ENCODE measurements at places on chromosomes 11 and 22. TPM values are rescaled to one million over a fixed set of nuclear protein-coding genes. Genes with fewer than 3 reads are reported as not detected.
A peak's percentile ranks its signal among the peaks of the same experiment; 100 is the strongest.

The GRIA4 gene
- total RNA-seq, result not detected

The AGBL2 gene
- total RNA-seq, result not detected

The MRGPRF gene
- 0.76 TPM for total RNA-seq

The PPP2R1B gene
- total RNA-seq, result 24.9 TPM

The ANO3 gene
- total RNA-seq, result not detected

The HTR3B gene
- not detected for total RNA-seq

The POU2AF1 gene
- 0.17 TPM for total RNA-seq

The DDIAS gene
- 17.1 TPM for total RNA-seq

The CCDC88B gene
- total RNA-seq, result 14.7 TPM

The CENATAC gene
- total RNA-seq, result 28.9 TPM

The RHOG gene
- 49.1 TPM for total RNA-seq

- peaks cover 70% of the 10 kb centered on the region for H3K36me3 ChIP-seq
- DNase-seq, result no peak
- peak within 1 kb of the TSS; percentile 39 for H3K27ac ChIP-seq
- no peak within 1 kb of the TSS for H3K4me3 ChIP-seq
- peaks cover 28% of the 10 kb centered on the region for H3K4me1 ChIP-seq
- H3K27me3 ChIP-seq, result no peaks in the 10 kb centered on the region
These were observed at the start of gene BLID for GRCh38 chr11:122115524-122116379. Gene BLID, minus strand, starts transcription at chr11:122116215. Its CDS starts 293 bp downstream, at chr11:122115922.

- no peaks in the 10 kb centered on the region for H3K4me1 ChIP-seq
- no peak overlapping the region for H3K27ac ChIP-seq
- H3K36me3 ChIP-seq, result no peaks in the 10 kb centered on the region
- H3K4me3 ChIP-seq, result no peak overlapping the region
- no peaks in the 10 kb centered on the region for H3K27me3 ChIP-seq
These were observed 364.2 kb downstream of the TENM4 start for GRCh38 chr11:79076526-79077115.

DNA sequence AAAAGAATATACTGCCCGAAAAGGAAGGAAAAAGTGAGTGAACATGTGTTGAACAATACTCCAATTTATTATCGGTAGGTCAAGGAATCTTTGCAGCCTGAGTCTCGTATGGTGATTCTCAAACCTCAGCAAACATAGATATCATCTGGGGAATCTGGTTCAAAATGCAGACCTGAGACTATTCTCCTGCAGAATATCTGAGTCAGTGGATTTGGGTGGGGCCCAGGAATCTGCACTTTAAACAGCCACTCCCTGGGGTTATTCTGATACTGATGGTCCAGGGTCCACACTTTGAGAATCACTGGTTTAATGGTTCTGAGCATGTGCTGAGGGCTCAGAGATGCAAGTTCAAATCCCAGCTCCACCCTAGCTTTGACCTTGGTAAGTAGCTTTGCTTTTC, 53.6 kb upstream of the GRK3 start:
- no peak overlapping the region for H3K4me3 ChIP-seq
- no peaks in the 10 kb centered on the region for H3K27me3 ChIP-seq
- no peak for DNase-seq
- H3K27ac ChIP-seq, result no peak overlapping the region
- H3K4me1 ChIP-seq, result peaks cover 16% of the 10 kb centered on the region

DNA sequence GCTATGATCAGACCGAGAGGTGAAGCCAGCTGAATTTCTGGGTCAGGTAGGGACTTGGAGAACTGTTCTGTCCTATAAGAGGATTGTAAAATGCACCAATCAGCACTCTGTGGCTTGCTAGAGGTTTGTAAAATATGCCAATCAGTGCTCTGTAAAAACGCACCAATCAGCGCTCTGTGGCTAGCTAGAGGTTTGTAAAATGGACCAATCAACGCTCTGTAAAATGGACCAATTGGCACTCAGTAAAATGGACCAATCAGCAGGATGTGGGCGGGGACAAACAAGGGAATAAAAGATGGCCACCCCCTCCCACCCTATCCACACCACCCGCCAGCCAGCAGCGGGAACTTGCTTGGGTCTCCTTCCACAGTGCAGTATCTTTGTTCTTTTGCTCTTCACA, 6.4 kb upstream of the SEC14L4 start:
- no peak overlapping the region for H3K27ac ChIP-seq
- DNase-seq, result no peak
- no peaks in the 10 kb centered on the region for H3K27me3 ChIP-seq
- no peaks in the 10 kb centered on the region for H3K4me1 ChIP-seq
- no peak overlapping the region for H3K4me3 ChIP-seq
- H3K36me3 ChIP-seq, result no peaks in the 10 kb centered on the region

DNA sequence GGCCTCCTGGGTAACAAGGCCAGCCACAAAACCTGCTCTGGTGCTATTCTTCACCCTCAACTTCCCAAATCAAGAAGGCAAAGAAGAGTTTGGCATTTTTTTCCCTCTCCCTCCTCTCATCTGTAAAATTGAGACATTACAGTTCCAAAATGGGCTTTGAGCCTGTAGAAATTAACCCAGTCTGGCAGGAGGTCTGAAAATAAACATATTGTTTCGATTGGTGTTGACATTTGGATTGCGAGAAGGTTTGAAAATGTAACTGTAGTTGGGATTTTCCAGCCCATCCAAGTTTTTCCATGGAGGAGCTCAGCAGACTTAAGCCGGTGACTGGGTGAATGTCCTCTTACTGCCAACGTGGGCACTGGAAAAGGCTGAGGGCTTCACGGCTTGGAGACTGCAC, 35.0 kb upstream of the ALX4 start:
- no peaks in the 10 kb centered on the region for H3K27me3 ChIP-seq
- no peak overlapping the region for H3K4me3 ChIP-seq
- H3K36me3 ChIP-seq, result no peaks in the 10 kb centered on the region
- no peaks in the 10 kb centered on the region for H3K4me1 ChIP-seq
- no peak overlapping the region for H3K27ac ChIP-seq

DNA sequence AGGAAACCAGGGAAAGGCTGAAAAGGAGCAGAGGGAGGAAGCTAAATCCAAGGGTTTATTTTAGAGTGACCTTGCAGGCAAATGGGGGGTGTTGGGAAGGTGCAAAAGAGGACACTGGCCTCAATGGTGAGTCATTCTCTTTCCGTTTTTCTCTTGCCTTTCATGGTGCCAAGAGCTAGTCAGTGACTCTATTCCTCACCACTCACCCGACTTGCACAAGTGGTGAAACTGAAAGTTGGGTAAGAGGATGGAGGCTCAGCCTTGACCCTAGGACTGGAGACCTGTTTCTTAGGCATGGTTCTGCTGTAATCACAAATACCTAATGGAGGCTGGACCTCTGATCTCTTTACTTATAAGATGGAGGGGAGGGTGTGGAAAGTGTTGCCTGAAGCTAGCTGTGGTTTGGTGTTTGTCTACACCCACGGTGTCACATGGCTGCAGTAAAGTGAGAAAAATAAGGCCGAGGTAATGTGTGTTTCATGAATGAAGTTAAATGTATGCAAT, 67.3 kb upstream of the CREB3L1 start:
- peaks cover 5% of the 10 kb centered on the region for H3K4me1 ChIP-seq
- no peaks in the 10 kb centered on the region for H3K36me3 ChIP-seq
- no peak for DNase-seq
- no peaks in the 10 kb centered on the region for H3K27me3 ChIP-seq
- H3K27ac ChIP-seq, result no peak overlapping the region
- no peak overlapping the region for H3K4me3 ChIP-seq

DNA sequence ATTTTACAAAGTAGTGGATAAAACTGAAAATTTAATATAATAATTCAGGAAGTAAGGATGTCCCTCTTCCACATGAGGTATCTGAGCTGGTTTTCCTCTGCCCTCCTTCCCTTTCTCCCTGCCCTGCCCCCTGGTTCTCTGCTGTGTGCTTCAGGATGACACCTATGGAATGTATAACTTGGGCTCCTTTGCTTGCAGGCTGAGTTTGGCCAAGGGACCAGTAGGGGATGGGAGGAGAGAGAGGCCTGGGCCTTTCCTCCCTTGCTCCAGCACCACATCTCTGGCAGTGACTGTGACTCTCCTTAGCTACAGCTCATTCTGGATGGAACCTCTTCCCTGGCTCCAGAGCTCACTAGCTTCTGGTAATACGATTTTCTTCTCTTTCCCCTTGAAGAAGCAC, 10.1 kb downstream of the IRAG1 start:
- H3K27ac ChIP-seq, result no peak overlapping the region
- H3K4me1 ChIP-seq, result peaks cover 10% of the 10 kb centered on the region

GRCh38 chr11:63892228-63892627, 24.7 kb downstream of the RCOR2 start:
- H3K4me1 ChIP-seq, result peaks cover 13% of the 10 kb centered on the region
- H3K4me3 ChIP-seq, result no peak overlapping the region
- H3K27me3 ChIP-seq, result no peaks in the 10 kb centered on the region
- no peak for DNase-seq

GRCh38 chr22:20044495-20045151, 23.7 kb downstream of the TANGO2 start:
- H3K4me1 ChIP-seq, result no peaks in the 10 kb centered on the region
- H3K27me3 ChIP-seq, result no peaks in the 10 kb centered on the region
- no peak overlapping the region for H3K4me3 ChIP-seq
- peaks cover 11% of the 10 kb centered on the region for H3K36me3 ChIP-seq
- no peak for DNase-seq

GRCh38 chr11:36345084-36345511, 49.0 kb downstream of the PRR5L start:
- H3K4me1 ChIP-seq, result no peaks in the 10 kb centered on the region
- H3K27ac ChIP-seq, result no peak overlapping the region
- no peak for DNase-seq
- no peak overlapping the region for H3K4me3 ChIP-seq
- no peaks in the 10 kb centered on the region for H3K36me3 ChIP-seq
- peaks cover 31% of the 10 kb centered on the region for H3K27me3 ChIP-seq

DNA sequence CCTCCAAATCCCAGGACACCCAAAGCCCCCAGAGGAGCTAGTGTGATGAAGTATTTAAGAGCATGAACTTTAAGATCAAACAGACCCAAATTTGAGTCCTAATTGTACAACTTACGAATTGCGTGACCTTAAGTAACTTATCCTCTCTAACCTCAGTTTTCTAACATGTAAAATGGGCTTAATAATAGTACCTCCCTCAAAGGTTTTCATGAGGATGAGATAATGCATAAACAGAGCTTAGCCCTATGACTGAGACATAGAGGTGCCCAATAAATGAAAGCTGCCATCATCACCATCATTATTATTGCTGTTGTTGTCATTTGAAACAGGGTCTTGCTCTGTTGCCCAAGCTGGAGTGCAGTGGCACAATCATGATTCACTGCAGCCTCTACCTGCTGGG, 9.2 kb downstream of the SCN2B start:
- H3K27ac ChIP-seq, result no peak overlapping the region
- H3K4me3 ChIP-seq, result no peak overlapping the region
- no peak for DNase-seq
- no peaks in the 10 kb centered on the region for H3K36me3 ChIP-seq

DNA sequence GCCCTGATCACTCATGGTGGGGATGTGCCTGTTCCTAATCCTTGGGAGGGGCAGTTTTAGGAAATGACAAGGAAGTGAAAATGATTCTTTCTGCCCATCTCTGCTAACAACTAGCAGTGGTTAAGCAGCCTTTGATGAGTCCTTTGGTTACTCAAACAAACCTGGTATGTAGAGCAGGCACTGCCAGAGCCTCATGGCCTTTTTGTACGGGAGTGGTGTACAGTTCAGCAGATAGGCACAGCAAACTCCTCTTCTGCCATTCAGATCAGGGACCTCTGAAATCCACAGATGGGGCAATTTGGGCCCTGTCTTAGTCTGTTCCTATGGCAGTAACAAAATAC, 66.2 kb downstream of the FZD4 start:
- no peaks in the 10 kb centered on the region for H3K4me1 ChIP-seq
- H3K36me3 ChIP-seq, result no peaks in the 10 kb centered on the region
- no peak for DNase-seq

DNA sequence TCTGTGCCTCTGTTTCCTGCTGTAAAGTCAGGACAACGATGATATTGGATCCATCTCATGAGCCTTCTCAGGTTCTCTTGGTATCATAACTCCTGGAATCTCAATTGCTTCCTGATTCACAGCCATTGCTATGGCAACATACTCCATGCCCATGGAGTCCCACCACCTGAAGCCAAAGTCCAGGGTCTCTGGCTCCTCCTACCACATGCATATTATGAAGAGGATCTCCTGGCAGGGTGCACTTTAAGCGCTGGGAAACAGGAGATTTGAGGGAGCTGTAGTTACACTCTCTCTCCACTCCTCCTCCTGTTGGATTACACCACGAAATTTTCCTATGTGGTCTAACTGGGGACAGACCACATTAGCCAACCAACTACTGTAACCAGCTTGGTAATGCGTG, 130.9 kb upstream of the SEZ6L start:
- H3K4me3 ChIP-seq, result no peak overlapping the region
- no peaks in the 10 kb centered on the region for H3K36me3 ChIP-seq
- H3K27me3 ChIP-seq, result peaks cover 3% of the 10 kb centered on the region
- no peak overlapping the region for H3K27ac ChIP-seq
- H3K4me1 ChIP-seq, result no peaks in the 10 kb centered on the region

DNA sequence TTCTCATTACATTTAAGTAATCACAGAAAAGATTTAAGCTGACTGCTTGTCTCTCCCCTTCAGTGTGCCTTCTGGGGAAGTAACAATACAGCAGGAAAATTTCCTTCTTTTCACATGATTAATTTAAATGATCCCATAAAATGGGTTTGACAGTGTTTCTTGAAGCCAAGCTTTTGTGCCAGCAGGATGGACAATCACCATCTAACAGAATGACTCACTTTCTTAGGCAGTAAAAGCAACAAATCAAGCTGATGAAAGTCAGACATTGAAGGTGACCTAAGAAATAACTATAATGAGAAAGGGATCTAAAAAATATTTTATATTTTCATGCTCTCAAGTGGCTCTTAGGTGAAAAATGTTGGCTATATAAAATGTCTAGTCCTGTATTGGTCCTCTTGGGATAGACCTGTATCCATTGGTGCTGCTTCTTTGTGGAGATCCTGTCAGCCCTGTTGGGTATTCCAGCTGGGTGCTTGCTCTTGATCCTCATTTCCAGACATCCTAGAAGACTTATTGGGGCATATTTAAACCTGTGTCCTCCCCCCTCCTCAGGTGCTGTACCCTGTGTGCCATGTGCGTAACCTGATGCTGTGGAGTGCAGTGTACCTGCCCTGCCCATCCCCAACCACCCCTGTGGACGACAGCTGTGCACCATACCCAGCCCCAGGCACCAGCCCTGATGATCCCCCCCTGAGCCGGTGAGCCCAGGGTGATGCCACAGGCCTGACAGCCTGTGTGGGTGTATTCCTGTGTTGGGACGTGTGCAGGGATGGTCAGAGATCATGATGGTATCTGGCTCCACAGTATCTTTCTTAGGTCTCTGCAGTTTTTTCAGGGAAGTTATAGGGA, 62.7 kb upstream of the HORMAD2 start:
- no peaks in the 10 kb centered on the region for H3K4me1 ChIP-seq
- H3K27me3 ChIP-seq, result no peaks in the 10 kb centered on the region

DNA sequence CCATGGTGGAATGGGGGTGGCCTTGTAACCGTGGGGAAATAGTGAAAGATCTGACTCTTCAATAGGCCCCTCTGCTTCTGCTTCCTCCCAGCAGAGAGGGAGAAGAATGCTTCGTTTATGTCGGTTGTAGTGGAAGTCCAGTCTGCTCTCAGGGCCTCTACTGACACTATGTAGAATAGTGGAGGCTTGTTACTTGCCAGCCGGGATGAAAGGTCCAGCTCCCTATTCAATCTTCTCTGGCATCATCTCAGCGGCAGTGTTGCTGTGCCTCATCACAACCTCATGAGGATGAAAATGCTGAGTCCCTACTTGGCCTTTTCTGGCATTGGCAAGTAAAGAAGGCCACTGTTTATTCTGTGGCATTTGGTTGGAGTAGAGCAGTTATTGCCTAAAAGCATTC, 820.9 kb upstream of the TENM4 start:
- no peaks in the 10 kb centered on the region for H3K36me3 ChIP-seq
- no peaks in the 10 kb centered on the region for H3K4me1 ChIP-seq
- DNase-seq, result no peak
- H3K27me3 ChIP-seq, result no peaks in the 10 kb centered on the region
- no peak overlapping the region for H3K4me3 ChIP-seq
